Heart left ventricle (tissue), 16 donors: ENCODE measurements at places on chromosomes 13 and 19. TPM values are rescaled to one million over a fixed set of nuclear protein-coding genes. Genes with fewer than 3 reads are reported as not detected.

- H3K36me3 ChIP-seq = no peaks in the 10 kb centered on the region
- no peaks in the 10 kb centered on the region for H3K27me3 ChIP-seq
- H3K4me1 ChIP-seq = peaks cover 34% of the 10 kb centered on the region
- H3K27ac ChIP-seq = no peak overlapping the region
Measured at GRCh38 chr19:35120492-35120891, 4.9 kb downstream of the FXYD3 start.

DNA sequence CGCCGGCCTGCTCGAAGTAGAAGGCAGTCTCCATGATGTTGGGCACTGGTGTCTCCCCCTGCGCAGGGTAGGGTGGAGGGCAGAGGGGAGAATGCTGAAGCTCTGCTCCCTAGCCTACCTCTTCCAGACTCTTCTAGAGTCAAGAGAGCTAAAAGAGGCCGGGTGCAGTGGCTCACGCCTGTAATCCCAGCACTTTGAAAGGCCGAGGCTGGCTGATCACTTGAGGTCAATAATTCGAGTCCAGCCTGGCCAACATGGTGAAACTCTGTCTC lies 10.2 kb downstream of the RSPH6A start:
- H3K27me3 ChIP-seq = no peaks in the 10 kb centered on the region
- no peaks in the 10 kb centered on the region for H3K36me3 ChIP-seq
- H3K27ac ChIP-seq = no peak overlapping the region
- no peak for DNase-seq

DNA sequence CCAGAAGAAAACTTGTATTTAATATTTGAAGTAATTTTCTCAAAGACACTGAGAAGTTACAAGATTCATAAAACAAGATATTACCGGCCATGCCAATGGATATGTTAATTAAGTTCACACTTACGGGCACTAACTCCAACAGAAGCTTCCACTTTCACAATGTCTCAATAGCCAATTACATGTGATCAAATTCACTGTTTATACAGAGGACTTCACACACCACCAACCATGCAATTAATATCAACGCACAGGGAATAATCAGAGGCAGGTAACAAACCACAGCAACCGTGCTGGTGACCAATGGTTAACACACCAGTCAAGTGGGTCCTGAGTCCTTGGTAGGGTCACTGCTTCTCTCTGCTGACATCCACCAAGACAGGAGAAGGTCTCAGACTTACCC lies 5.9 kb upstream of the ACOD1 start:
- no peaks in the 10 kb centered on the region for H3K4me1 ChIP-seq
- DNase-seq = no peak
- H3K4me3 ChIP-seq = no peak overlapping the region

Gene RASGRP4
- 3.8 TPM for total RNA-seq
